ENCODE measurements at places on chromosomes 3 and 15. TPM values are rescaled to one million over a fixed set of nuclear protein-coding genes. Genes with fewer than 3 reads are reported as not detected.

DNA sequence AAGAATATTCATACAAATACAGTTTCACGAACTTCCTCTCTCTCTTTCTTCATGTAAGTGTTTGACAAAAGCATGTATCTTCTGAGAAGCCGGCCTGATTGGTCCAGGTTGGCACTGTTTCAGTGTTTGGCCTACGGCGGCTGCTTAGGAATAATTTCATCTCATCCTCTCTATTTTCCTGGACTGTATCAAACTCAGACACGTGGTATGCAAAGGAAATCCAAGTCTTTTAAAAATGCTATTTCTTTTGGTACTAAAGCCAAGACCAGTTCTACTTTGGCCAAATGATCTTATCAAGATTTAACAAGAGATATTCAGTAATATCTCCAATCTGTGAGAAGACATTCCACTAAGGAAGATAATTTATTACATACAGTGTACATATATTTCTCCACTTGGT, 152.8 kb downstream of the TIGIT start:
- H3K27ac ChIP-seq = no peak overlapping the region
- no peak for DNase-seq
- no peak overlapping the region for H3K4me3 ChIP-seq
- H3K4me1 ChIP-seq = peaks cover 45% of the 10 kb centered on the region
- no peaks in the 10 kb centered on the region for H3K27me3 ChIP-seq
- H3K36me3 ChIP-seq = no peaks in the 10 kb centered on the region

GRCh38 chr3:50912746-50913145, 238.0 kb downstream of the DOCK3 start:
- H3K27ac ChIP-seq = no peak overlapping the region
- H3K4me1 ChIP-seq = no peaks in the 10 kb centered on the region
- no peaks in the 10 kb centered on the region for H3K27me3 ChIP-seq
- DNase-seq = no peak

DNA sequence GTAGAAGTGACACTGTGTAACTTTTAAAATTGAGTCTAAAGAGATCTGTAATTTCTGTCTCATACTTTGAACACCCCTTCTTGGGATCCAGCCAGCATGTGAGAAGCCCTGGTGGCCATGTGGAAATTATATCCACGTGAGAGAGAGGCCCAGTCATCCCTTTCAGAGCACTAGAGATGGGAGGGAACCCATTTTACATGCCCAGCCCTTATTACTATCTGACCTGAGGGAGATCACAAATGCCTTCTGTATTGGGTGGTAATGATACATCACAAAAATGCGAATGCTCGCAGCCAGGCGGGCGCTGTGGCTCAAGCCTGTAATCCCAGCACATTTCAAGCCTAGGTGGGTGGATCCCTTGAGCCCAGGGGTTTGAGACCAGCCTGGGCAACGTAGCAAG, 27.3 kb upstream of the TRAK1 start:
- no peak for DNase-seq
- H3K4me3 ChIP-seq = no peak overlapping the region
- H3K4me1 ChIP-seq = peaks cover 99% of the 10 kb centered on the region
- H3K27ac ChIP-seq = peak overlapping the region; percentile 87
- H3K36me3 ChIP-seq = no peaks in the 10 kb centered on the region
- no peaks in the 10 kb centered on the region for H3K27me3 ChIP-seq

GRCh38 chr15:34890424-34890823, 79.1 kb downstream of the AQR start:
- H3K4me1 ChIP-seq = no peaks in the 10 kb centered on the region
- H3K27ac ChIP-seq = no peak overlapping the region
- DNase-seq = no peak
- peaks cover 35% of the 10 kb centered on the region for H3K36me3 ChIP-seq
- no peaks in the 10 kb centered on the region for H3K27me3 ChIP-seq
- no peak overlapping the region for H3K4me3 ChIP-seq

- no peak for DNase-seq
- H3K27me3 ChIP-seq = no peaks in the 10 kb centered on the region
- no peaks in the 10 kb centered on the region for H3K36me3 ChIP-seq
- H3K4me1 ChIP-seq = no peaks in the 10 kb centered on the region
Measured at GRCh38 chr3:62688050-62688449, 187.2 kb downstream of the CADPS start.

DNA sequence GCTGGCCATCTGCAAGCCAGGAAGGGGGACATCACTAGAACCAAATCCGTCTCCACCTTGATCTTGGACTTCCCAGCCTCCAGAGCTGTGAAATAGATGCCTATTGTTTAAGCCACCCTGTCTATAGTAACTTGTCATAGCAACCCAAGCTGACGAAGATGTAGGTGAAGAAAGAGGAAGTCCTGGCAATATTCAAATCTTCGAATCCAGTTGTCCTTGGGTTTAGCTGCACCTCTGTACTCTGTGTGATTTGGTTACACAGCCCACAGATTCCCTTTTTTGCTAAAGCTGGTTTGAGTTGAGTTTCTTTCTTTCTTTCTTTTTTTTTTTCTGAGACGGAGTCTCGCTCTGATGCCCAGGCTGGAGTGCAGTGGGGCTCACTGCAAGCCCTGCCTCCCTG, 68.0 kb upstream of the XCR1 start:
- H3K27me3 ChIP-seq = no peaks in the 10 kb centered on the region
- peaks cover 7% of the 10 kb centered on the region for H3K4me1 ChIP-seq
- H3K4me3 ChIP-seq = no peak overlapping the region
- H3K27ac ChIP-seq = no peak overlapping the region

DNA sequence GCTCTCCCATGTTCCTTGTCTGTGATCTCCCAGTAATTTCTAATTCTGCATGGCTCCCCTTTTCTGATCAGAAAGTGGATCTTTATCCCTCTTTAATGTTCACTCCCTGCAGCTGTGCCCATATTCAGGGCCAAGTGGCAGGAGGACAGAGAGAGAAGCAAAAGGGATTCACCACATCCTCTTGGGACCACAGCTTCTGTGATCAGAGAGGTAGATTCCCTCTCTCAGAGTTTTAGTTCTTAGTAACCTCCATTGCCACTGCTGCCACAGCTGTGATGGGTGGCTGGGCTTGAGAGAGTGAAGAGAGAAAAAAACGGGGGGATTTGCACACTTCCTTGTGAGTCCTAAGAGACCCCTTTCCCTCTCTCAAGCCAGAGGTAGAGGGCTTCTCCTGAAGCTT, 49.2 kb downstream of the GLCE start:
- H3K4me3 ChIP-seq = no peak overlapping the region
- no peaks in the 10 kb centered on the region for H3K27me3 ChIP-seq
- no peaks in the 10 kb centered on the region for H3K4me1 ChIP-seq
- H3K27ac ChIP-seq = no peak overlapping the region
- DNase-seq = no peak

DNA sequence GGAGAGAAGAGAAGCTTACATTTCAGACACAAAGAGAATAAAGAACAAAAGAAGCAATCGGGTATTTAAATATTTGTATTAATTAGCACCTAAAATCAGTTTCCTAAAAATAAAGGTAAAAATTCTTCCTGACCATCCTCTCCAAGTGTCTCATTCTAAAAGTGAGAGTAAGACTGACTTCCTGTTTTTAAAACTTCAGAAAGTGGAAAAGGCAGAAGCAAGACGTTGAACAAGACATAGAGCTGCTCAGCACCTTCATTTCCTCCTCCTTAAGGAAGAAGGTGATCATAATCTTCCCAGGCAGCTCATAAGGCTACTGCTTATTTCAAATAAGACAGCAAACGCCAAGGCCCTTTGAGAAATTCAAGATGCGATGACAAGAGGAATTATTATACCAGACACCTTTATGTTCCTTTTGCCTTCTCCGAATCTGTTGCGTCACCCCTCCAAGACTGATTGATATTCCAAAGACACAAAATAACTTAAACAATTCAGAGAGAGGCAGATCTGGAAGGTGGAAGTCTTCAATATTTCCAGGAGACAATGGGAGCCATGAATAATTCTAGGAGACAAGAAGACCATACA, 238.8 kb upstream of the TLE3 start:
- H3K27me3 ChIP-seq = no peaks in the 10 kb centered on the region
- no peak for DNase-seq
- peaks cover 39% of the 10 kb centered on the region for H3K4me1 ChIP-seq
- no peak overlapping the region for H3K4me3 ChIP-seq

AVEN gene
- 18.2 TPM for total RNA-seq

Data from esophagus muscularis mucosa (tissue), 4 donors.